ENCODE measurements at places on chromosomes 16 and 17.
A peak's percentile ranks its signal among the peaks of the same experiment; 100 is the strongest.

DNA sequence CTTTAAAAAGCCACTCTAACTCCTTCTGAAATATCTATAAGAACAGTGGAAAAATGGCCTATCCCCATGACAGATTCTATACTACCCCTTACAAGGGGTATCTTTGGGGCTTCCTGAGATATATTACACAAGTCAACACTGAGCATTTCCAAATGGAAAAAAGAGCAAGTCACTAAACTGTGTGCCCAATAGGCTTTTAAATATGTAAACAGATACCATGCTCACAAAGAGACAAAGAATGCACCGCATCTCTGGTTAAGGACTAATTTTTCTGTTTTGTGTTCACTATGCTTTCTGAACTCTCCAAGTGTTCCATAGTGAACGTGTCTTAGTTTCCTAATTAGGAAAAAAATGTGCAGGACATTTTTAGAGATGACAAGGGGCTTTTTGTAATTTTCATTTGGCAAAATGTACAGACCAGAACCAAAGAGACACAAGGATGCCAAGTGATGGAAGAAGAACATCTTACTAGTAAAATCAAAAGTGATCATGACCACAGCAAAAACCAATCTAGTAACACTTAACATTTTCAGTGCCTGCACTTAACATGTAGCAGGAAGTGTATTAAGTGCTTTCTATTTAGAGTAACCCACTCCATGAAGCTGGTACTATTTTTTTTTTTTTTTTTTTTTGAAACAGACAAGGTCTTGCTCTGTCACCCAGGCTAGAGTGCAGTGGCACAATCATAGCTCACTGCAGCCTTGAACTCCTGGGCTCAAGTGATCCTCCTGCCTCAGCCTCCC lies 21.5 kb downstream of the MYH11 start:
- DNase-seq = no peak

DNA sequence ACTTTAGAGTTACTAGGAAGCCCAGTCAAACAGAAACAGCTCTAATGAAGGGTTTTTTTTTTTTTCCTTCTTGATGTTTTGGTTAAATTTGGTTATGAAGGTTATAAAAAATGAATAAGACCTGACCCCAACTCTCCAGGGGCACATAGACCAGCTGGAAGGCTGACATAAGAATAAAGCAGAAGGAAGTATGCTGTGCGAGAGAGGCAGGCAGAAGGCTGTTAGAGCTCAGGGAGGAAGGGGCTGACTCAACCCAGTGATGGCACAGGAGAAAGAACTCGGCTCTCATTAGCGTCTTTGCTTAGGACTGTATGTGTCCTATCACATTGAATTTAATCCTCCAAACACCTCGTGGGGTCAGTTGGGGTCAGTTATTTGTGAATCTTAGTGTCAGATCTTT lies 474.6 kb downstream of the PMP22 start:
- DNase-seq = no peak

DNA sequence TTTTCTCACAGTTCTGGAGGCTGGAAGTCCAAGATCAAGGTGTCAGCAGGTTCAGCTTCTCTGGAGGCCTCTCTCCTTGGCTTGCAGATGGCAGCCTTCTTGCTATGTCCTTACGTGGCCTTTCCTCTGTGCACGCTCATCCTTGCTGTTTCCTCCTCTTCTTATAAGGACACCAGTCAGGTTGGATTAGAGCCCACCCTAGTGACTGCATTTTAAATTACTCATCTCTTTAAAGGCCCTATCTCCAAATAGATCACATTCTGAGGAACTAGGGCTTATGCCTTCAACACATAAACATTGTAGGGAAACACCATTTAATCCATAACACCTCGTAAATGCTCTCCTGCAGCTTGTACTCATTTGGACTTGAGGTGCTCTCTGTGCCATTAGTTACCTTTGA lies 36.3 kb downstream of the DHRS7C start:
- no peak for DNase-seq

- no peak for DNase-seq
These were observed 4.4 kb downstream of the TPSAB1 start for GRCh38 chr16:1244881-1245280.

GRCh38 chr17:73011016-73011486 lies 81.4 kb downstream of the SLC39A11 start:
- DNase-seq = no peak

DNA sequence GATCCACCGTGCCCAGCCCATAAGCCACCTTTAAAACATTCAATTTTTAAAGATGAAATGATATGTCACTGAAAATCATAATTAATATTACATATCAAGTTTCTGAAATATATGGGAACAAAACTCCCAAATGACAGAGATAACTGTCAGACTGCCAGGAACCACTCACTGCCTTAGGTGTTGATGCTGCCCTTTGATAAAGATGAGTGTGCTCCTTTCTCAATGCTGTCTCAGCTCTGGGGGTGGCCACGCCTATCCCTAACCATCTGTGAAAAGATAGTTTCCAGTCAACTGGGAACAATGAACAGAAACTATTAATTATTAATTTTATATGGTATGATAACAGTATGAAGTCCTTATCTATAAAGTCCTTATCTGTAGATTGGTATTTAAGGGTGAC lies 177.7 kb downstream of the MYO1D start:
- no peak for DNase-seq

- no peak for DNase-seq
These were observed 3.6 kb downstream of the SDK2 start for GRCh38 chr17:73640691-73641090.

DNA sequence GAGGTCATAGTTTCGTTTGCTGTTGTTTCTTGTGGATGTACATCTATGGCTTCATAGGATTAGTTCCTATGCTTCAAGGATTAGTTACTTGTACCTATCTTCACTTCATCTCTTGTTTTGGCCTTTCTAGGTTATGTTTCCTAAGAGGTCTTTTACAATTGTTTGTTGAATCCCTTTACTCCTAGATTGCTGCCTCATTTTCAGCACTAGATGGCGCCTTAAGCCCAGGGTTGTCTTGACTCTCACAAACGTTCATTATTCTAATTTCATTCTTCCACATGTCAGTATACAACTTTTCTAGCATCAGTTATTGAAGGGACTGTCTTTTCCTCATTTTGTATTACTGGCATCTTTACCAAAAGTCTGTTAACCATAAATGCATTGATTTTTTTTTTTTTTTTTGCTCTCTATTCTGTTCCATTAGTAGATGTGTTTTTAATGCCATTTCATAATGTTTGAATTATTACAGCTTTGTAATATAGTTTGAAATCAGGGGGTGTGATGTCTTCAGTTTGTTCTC lies 45.0 kb upstream of the NACA2 start:
- peak; percentile 12 for DNase-seq

DNA sequence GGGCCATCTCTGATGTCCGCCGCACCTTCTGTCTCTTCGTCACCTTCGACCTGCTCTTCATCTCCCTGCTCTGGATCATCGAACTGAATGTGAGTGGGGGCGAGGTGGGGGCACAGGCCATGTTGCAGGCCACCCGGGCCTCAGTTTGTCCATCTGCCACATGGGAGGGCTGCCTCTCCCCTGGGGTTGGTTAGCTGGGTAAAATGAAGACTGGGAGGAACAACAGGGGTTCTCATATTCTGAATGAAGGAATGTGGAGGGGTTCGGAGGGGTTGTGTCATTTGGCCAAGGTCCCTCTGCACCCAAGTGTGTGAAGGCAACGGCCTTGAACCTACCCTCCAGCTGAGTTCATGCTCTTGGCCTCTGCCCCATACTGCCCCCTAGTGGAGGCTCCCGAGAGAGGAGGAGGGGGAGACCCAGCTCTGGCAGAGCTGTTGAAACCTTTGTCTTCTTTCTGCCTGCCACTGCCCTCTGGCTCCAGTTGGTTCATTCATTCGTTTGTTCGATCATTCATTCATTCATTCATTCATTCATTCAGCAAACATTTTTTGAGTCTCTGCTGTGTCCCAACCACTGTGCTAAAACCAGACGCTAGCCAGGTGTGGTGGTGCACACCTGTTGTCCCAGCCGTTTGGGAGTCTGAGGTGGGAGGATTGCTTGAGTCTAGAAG lies 11.4 kb upstream of the TCAP start:
- DNase-seq = no peak

DNA sequence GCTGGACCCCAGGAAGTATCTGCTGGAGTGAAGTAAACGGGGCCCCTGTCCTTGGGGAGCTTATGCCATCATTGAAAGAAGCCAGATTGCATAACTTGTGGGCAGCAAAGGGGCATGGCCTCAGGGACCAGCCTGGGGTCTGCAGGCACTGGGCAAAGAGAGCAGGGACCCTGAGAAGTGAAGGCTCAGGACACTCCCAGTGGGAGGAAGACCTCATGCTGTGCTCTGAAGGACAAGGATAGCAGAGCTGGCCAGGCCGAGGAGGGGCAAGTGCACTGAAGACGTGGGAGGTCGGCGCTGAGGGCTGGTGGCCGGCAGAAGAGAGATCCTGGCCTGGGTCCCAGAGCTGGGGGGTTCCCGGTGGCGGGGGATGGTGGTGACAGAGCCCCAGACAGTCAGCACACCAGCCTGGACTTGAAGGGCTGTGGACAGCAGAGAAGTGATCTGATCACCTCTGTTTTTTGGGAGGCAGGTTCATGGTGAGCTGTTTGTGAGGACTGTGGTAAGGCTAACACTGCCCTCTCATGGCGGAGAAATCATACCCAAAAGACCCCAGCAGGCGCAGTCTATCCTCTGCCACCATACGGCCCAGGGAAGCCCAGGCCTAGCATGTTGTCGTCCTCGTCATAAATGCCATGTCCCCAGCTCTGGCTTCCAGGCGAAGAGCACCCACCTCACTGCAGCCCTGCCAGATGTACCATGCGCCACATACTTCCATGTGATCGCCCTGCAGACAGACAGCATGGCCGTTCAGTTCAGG lies 7.1 kb upstream of the CNP start:
- no peak for DNase-seq

DNA sequence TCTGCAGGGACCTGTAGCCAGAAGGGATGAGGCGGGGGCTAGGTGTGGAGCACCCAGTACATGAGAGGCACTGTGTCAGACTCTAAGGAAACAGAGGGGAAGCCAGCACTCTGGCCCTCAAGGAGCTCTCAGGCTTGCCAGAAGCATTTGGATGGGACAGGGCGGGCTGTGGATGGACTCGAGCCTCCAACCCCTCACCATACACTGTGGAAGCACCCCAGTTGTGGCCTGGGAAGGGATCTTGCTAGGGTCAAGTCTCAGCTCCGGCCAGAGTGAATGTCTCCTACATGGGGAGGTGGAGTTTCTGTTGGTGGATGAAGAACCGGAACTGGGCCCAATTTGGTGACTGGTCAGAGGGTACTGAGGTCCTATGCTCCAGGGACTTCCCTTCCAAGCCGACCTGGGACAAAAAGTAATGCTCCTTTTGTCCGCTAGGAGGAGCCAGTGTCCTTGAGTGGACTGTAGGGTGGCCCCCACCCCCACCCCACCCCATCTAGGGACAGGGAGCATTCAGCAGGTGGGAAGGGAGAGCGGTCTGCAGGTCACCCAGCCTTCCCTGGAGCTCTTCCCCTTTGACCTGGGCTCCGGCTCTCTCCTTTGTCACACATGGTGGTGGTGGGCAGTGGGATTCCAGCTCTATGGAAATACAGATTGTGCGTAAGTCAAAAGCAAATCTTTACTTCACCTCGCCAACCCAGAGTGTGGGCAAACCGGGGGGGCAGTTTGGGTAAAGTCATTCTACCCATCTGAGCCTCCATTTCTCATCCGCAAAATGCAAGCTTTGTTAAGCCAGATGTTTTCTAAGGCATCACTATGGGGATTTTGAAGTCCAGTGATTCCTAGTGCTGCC lies 20.4 kb upstream of the PHB1 start:
- no peak for DNase-seq

GRCh38 chr16:16118337-16118736 lies 105.0 kb downstream of the ABCC6 start:
- DNase-seq = no peak

DNA sequence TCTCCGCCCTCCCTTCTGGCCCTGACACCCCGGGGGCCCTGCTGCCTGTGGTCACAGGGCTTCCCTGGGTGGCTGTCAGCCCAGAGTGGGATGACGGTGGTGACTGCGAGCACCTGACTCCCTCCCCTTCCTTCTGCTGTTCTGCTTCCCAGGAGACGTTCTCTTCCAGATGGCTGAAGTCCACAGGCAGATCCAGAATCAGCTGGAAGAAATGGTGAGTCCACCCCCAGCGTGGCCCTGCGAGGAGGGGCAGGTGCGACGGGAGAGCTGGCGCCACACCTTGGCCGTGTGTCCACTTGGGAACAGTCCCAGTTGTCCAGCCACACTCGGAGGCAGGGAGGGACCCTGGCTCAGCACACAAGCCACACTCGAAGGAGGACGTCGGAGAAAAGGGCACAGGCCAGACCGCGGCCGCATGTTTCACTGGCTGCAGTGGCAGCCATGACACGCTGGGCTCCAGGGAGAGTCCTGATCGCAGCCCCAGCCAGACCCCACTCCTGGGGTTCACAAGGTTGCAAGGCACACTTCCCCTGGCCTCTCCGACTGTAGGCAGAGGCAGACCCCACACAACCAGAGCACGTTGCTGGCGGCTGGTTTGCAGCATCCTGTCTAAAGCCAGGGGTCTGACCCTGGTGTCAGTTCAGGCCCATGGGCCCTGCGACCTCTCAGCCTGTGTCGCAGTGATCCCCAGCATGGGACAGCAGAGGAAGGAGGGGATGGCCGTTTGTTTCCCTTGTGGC lies 49.9 kb downstream of the BAIAP2 start:
- DNase-seq = no peak

DNA sequence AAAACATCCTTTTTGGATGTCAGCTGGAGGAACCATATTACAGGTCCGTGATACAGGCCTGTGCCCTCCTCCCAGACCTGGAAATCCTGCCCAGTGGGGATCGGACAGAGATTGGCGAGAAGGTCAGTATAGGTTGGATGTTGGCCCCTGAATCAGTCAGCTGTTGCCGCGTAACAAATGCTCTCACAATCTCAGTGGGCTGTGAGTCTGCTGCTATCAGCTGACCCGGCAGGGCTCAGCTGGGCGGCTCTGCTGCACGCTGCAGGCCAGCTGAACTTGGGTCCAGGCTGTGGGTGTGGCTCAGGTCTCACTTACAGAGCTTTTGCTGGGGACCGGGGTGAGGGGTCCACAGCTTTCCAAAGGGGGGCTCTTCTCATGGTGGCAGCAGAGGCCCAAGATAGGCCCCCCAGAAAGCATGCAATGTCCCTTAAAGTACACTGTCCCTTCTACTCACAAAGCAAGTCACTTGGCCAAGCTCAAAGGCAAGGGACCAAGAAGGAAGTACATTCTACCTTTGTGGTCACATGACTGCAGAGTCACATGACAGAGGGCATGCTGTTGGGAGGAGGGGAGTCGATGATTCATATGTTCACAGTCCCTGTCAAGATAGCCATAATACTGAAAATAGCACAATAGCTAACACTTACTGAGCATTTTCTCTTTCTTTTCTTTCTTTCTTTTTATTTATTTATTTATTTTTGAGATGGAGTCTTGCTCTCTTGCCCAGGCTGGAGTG lies 134.2 kb downstream of the ABCC1 start:
- no peak for DNase-seq

DNA sequence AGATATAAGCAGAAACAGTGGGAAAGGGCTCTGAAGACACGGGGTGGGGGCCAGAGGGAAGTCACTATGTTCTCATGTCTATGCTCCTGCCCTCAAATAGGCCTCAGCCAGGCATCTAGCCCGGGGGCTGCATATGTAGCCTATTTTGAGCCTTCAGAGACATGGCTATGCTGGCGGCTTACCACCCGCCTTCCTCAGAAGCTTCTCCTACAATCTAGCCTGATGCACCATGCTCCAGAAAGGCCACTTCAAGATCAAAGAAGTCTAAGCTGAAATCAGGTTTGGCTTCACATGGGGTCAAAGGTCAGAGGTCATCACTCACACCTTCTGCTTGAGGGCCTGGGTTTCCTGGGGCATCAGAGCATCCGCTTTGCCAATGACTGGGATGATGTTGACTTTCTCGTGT lies 1.6 kb downstream of the SEPTIN1 start:
- DNase-seq = no peak

- no peak for DNase-seq
These were observed 101.3 kb downstream of the HAPSTR1 start for GRCh38 chr16:9192746-9193145.

- no peak for DNase-seq
These were observed 1.8 kb upstream of the PRSS22 start for GRCh38 chr16:2859686-2860265.

All from GM04503 (cell line).